ENCODE measurements at places on chromosomes 13 and 19.

- no peak for DNase-seq
These were observed 68.3 kb downstream of the ZNF431 start for GRCh38 chr19:21210037-21210621.

GRCh38 chr19:39582891-39583625 lies 19.3 kb upstream of the LGALS13 start:
- DNase-seq = no peak

DNA sequence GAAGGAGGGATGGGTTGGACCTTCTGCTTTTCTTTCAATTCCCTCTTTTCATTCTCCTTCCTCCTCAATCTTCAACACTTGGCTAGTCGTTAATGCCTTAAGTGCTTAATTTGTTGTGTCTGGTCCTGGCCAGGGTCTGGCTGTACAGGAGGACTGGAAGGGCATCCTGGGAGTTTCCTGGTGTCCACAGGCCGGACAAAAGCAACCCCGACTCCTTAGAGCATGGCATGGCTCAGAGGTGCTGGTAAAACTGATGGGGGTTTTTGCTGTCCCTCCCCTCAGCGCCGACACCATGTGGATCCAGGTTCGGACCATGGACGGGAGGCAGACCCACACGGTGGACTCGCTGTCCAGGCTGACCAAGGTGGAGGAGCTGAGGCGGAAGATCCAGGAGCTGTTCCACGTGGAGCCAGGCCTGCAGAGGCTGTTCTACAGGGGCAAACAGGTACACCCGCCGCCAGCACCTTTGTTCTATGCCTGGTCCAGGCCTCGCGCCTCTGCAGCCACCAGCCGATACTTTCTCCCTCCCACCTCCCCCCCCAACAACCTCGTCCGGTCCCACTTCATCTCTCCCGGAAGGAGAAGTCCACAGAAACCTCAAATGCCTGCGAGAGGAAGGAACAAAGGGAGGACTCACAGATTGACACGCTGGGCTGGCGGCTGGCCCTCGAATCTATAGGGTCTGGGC lies 1.4 kb downstream of the UHRF1 start:
- DNase-seq = no peak

DNA sequence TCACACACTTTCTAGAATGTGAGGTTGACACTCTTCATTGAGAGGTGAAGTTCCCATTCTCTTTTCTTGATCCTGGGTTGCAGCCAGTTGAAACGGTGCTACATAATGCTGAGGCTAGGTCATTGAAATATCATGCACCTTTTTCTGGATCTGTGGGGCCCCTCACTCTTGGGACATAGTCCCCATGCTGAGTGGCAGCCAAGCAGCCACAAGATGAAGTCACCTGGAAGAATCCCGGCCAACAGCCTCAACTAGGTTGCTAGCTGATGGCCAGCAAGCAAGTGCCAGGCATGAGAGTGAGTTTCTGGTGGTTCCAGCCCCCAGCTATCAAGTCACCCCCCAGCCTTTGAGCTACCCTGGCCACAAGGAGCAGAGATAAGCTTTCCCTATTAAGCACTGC lies 148.5 kb upstream of the TSHZ3 start:
- no peak for DNase-seq

GRCh38 chr13:28166257-28166656 lies 27.9 kb downstream of the PAN3 start:
- no peak for DNase-seq

- DNase-seq = no peak
These were observed 51.7 kb downstream of the MYH14 start for GRCh38 chr19:50255115-50255514.
